ENCODE measurements at places on chromosomes 7 and 10. TPM values are rescaled to one million over a fixed set of nuclear protein-coding genes. Genes with fewer than 3 reads are reported as not detected.

The GRM8 gene
- total RNA-seq = 2.7 TPM

The ACBD7 gene
- total RNA-seq = 12.0 TPM

The CAV2 gene
- 1.9 TPM for total RNA-seq

GRCh38 chr7:24395512-24395911, 111.5 kb downstream of the NPY start:
- DNase-seq = no peak

- DNase-seq = no peak
Observed at GRCh38 chr10:121091961-121092719, 241.0 kb downstream of the WDR11 start.

GRCh38 chr10:89175816-89176215, 31.3 kb downstream of the CH25H start:
- DNase-seq = no peak

- no peak for DNase-seq
Observed at GRCh38 chr7:106285855-106286492, 1.2 kb upstream of the NAMPT start.

GRCh38 chr7:52586704-52587103, 448.7 kb upstream of the POM121L12 start:
- DNase-seq = no peak

- DNase-seq = no peak
Observed at GRCh38 chr7:33184828-33185227, 55.5 kb downstream of the BBS9 start.
